Stimulated activated CD8-positive, alpha-beta memory T cell treated with anti-CD3 and anti-CD28 coated beads, Interleukin-2, amount 100 ng/mL, for 1 hour (primary cell): ENCODE measurements at places on chromosomes 7 and 10.
A peak's percentile ranks its signal among the peaks of the same experiment; 100 is the strongest.

DNA sequence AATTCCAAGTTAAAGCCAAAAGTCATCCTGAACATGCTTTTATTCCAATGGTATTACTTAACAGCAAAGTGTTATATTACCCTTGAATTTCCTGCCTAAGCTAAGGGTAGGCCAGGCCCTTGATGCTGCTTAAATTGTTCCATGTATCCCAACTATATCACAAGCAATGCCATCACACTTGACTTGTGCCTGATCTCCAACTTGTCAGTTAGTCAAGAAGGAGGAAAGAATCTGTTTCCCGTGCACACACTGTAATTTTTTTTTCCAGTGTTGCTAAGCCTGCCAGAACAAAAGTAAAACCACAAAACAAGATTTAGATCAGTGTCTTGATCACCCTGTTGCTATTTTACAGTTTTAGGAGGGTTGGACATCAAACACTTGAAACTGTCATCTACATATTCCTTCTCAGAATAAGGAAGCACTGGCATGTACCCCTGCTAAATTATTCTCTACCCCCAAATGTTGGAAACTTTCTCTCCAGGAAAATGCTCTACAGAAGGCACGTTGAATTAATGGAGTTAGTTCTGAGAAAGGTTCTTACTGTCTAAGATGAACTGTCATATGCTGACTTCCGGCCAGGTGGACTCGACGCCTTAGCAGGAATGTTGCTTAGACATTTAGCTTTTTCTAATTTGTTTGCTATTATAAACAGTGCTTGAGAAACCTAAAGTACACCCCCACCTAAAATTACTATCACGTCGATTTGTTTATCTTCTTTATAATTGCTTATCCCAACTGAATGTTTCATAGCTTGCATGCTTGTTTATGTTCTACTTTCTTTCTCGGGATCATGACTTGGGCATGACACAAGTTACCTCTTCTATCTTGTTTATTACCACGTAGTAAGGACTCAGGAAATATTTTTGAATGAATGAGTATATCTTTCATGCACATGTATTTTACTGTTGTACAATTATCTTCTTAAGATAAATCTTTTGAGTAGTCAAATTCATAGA lies 105.5 kb upstream of the ZNF438 start:
- DNase-seq: no peak

- DNase-seq: no peak
These were observed 190.7 kb upstream of the ADO start for GRCh38 chr10:62613859-62614258.

DNA sequence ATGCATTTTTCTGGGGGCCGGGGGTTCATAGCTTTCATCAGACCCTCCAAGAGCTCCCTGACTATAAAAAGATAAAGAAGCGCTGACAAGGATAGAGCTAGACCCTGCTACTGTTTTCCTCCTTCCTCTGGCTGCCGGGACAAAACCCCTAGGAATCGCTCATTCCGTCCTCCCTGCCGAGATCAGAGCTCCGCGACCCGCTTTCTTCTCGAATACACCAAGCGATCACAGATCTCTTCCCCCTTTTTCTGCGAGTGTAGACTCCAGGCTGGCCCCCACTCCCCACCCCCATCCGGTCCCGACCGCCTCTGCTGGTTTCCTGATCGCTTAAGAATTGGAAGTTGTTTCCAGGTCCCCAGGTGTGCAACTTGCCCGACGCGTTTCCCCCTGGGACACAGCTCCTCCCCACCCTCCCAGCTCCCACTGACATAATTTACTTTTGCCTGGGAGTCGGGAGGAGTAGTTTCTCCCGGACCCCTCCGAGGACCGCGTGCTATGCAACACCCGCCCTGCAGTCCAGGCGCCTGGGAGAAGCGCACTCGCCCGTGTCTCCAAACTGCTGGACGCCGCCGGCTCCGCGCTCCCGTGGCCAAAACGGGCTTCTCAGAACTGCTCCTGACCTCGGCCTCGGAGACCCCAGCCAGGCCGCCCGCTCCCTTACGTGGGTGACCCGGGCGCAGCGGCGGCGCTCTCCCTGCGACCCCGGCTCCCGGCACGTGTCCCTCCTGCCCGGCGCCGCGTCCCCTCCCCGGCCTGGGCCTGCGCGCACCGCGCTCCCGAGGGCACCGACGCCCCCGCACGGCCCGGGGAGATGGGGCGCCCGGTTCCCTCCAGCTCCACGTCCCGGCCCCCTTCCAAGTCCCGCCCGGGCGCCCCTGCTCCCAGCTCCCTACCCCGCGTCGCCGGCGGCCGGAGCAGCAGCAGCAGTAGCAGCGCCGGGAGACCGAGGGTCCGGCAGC lies 552 bp downstream of the IL15RA start:
- peak; percentile 11 for DNase-seq

DNA sequence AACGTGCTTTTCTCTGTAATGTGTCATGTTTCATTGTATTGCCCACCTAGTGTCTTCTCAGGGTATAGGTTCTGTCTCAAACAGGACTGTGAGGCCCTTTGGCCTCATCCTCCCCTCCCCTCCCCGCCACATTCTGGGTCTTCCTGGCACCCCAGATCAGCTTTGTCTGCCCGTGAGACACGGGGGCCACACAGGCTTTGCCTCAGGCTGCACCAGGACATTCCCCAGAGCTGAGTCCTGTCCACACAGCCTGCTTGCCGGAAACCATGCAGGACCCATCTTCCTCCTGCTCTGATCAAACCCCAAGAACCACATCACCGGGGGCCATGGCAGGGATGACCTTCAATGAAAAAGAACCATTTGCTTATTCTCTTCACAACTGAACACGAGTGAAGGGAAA lies 18.6 kb downstream of the MAT1A start:
- no peak for DNase-seq

DNA sequence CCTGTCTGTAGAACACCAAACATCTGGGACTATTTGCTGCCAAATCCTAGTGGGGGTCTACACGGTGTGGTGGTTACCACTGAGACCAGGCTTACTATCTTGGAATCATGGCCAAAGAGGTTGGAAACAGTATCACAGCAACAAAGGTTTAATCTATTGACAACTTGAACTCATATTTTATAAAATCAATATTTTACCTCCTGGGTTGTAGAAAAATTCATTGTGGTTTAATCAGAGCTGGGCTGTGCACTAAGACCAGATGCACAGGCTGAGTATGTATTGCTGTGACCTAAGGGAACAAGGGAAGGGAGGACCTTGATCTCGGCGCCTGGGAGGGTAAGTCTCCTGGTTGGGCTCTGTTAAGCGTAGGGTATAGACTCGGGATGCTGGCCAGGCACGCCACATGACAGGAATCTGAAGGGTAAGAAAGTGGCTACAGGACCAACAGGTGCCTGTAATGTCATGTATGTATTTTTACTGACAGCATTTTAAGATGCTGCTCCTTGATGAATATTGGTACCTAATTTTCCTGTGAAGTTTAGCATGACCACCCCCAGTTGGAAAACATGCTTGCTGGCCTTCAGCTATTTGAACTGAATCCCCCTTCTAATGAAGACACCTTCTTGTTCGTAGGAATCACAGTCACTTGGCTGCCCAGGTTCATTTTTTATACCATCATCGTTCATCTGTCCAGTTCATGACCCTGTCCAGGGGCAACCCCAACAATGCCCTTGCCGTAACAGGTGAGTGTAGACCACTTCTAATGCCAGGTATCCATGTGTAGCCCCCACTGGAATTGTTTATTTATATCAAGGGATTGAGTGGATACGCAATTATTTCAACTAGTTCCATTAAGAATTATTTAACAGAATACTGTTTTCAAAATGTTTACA lies 79.5 kb downstream of the EZH2 start:
- DNase-seq: no peak

DNA sequence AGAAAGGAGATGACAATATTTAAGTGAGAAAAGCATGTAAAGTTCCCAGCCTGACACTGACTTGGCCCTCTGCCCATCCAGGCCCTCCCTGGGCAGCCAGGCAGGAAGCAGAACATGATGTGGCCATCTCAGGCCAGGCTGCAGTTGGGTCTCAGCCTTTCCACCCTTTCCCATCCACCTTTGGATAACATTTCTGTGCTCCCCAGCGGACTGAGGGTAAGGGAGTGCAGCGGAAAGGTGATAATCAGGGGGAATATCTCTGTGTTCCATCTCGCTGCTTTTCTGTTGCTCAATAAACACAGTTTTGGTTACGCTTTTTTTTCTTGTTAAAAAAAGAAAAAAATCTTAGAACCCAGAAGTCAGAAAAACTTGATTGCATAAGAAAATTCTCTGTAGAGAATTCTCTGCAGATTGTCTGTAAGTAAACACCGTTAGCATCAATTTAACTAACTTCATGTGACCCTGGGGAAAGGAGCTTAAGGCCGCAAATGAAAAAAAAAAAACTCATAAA lies 37.2 kb upstream of the TARP start:
- no peak for DNase-seq

- no peak for DNase-seq
These were observed 37.5 kb upstream of the ADARB2 start for GRCh38 chr10:1774796-1775195.

DNA sequence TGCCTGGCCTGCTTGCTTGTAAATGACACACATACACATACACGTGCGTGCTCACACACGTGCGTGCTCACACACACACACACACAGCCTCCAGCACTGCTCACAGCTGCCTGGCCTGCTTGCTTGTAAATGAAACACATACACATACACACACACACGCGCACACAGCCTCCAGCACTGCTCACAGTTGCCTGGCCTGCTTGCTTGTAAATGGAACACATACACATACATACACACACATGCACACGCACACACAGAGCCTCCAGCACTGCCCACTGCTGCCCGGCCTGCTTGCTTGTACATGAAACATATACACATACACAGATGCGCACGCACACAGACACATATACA lies 397.2 kb downstream of the PLXNA4 start:
- no peak for DNase-seq

- DNase-seq: no peak
These were observed 11.1 kb upstream of the CALML5 start for GRCh38 chr10:5510281-5511072.

- no peak for DNase-seq
These were observed 350.4 kb downstream of the DNAJB6 start for GRCh38 chr7:157687158-157687557.

DNA sequence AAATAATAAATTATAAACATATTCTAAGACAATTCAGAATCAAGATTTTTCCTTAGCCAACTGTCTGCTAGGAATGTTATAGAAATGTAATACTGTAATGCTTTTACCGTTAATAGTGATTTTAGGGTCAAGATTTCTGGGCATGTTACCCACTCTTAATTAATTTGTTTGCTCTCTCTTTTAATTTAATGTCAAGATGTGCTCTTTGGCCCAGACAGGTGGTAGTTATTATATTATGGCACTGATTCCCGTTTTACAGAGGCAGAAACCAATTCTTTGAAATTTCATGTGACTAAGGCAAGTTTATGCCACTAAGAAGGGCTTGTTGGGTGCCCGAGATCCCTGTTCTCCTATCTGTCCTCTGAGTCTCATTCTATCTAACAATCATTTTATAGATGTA lies 959 bp upstream of the FAM107B start:
- DNase-seq: no peak
